Activated CD4-positive, CD25-positive, alpha-beta regulatory T cell treated with anti-CD3 and anti-CD28 coated beads, Interleukin-2, amount 50 U/mL, for 72 hours (primary cell): ENCODE measurements at places on chromosomes 7 and 10.

- no peak for DNase-seq
Measured at GRCh38 chr10:102782673-102783551, 39.2 kb downstream of the WBP1L start.

DNA sequence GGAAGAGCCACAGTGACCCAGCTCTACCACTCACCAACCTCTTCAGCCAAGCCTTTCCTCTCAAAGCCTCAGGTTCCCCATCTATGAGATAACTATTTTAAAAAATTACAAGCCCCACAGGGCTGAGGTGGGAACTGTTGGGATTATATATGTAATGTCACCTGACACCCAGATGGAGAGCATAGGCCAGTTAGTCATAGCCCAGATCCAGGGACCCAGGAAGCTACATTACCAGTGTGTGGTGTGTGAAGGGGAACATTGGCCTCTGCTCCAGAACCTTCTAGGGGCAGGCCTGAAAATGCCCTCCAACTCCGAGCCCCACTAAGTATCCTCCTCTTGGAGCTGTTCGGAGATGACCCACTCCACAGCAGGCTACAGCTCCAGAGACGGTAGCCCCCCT, 162.4 kb downstream of the NRF1 start:
- DNase-seq: no peak

- DNase-seq: no peak
Measured at GRCh38 chr10:119095640-119096039, 8.3 kb upstream of the DENND10 start.

DNA sequence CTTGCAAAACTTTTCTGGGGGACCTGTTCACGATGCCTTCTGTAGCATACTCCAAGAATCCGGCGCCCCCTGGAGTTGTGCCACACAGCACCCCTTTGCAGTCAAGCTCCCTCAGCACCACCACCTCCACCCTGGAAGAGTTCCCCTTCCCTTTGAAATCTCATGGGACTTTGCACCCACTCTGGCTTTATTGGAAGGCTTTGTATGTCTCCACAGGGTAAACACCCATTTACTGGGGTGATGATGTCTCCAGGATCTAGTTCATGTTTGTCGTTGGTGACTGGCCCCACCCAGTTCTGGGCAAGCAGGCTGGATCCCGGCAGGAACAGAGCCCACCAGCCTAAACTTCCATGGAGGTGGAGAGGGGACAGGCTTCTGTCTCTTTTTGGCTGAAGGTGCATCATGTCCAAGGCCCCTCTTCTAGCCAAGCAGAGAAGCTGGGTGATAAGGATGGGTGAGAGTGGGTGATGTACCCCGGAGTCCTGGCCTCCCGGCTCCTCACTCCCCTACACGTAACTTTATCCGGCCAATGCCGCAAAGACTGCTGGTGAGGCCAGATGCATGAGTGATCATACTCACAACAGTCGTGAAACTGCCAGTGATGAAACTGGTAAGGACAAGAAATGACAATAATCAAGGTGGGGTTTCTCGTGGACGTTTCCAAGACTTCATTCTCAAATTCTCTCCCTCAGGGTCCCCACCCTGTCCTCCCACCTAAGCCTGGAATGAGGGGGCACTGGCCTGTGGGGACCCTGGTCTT, 695 bp upstream of the CLDN4 start:
- DNase-seq: no peak

GRCh38 chr7:32061346-32061745, 8.9 kb downstream of the PDE1C start:
- no peak for DNase-seq

GRCh38 chr10:88896994-88897853, 17.2 kb downstream of the STAMBPL1 start:
- DNase-seq: no peak
